Stimulated activated CD8-positive, alpha-beta memory T cell treated with anti-CD3 and anti-CD28 coated beads, Interleukin-15, amount 100 ng/mL, for 4 hours (primary cell): ENCODE measurements at places on chromosomes 7 and 10.

DNA sequence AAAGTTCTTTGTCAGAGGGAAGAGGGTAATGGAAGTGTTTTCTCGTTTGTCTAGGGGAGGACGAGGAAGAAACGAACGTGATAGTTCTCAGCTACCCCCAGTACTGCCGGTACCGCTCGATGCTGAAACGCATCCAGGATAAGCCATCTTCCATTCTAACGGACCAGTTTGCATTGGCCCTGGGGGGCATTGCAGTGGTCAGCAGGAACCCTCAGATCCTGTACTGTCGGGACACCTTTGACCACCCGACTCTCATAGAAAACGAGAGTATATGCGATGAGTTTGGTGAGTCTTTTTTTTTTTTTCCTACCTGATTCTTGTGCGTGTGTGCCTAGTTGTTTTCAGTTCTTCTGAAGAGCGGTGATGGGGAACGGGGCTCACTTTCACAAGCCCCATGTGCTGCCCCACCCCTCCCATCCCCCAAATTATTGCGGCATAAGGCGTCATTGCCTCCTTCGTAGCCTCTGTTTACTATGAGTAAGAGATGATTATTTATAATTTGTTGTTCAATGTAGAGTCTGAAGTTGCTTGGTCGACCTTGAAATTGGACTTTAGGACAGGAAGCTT is 98.6 kb downstream of the ARID5B start:
- DNase-seq = no peak

GRCh38 chr7:134710854-134711624 is 64.4 kb downstream of the BPGM start:
- no peak for DNase-seq

- DNase-seq = no peak
Observed at GRCh38 chr7:43248961-43249822, 136.7 kb downstream of the HECW1 start.

- no peak for DNase-seq
Observed at GRCh38 chr7:138186951-138187351, 110.7 kb downstream of the AKR1D1 start.

DNA sequence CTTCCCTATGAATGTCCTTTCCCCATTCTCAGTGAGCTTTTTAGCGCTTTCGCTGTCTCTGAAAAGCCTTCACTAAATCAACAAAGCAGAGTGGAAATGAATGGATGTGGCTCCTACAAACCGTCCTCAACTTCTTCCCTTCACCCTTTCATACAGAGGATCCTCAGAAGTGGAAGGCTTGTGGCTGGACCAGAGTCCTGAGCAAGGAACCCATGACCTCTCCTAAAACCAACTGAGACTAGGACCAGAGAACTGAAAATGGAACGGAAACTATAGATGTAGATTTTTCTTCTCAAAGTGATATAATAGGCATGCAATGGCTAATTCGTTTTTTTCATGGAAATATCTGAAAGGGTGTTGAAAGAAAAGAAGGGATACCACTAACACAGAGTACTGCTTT is 122.5 kb downstream of the LHFPL3 start:
- DNase-seq = no peak

DNA sequence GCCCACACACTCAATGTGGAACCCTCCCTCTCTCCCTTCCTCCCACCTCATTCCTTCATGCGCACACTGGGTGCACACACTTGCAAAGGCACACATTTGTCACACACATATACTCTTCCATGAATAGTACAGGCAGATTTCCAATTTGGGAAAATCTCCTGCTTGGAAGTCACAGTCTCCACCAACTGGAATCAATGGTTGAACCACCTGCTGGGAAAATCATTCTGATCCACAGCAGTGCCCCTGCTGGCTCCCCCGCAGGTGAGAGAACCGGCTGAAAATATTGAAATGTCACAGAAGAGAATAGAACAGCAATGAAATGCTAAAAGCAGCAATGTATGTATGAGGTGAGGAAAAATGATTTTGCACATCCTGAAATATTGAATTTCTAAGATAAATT is 232.7 kb downstream of the ADAM12 start:
- no peak for DNase-seq

DNA sequence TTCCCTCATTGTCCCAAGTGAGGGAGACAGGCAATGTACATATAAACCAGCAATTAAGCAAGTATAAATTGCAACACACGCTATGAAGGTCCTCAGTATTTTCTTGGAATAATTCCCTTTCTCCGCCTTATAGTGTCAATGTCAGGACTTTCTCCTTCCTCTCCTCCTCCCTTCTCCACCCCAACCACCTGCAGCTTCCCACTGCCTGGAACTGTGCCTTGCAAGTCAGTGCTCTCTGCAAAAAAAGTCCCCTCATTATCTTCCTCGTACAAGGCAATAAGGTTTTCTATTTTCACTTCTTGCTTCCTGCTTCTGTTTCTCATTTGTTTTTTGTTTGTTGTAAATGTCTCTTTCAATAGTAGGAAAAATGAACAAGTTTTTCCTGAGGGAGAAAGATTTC is 111.7 kb downstream of the GPR26 start:
- no peak for DNase-seq

DNA sequence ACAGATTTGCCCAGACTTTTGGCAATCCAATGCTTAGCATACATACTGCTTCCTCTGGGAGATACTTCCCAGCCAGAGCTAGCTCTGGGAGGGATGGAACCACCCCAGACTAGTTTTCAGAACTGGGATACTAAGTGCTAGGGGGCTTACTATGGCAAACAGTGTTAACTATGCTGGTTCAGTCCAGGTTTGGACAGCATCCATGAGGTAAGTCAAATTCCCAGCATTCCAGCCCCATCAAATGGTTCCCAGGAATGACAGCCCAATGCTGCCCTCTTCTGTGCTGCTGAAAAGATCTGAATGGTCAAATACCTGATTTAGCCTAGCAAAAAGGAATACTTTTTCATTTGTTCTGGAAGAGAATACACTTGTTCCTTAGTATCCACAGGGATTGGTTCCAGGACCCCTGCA is 141.7 kb upstream of the CCDC6 start:
- no peak for DNase-seq

- DNase-seq = no peak
Observed at GRCh38 chr10:113788604-113789083, 37.2 kb downstream of the PLEKHS1 start.

DNA sequence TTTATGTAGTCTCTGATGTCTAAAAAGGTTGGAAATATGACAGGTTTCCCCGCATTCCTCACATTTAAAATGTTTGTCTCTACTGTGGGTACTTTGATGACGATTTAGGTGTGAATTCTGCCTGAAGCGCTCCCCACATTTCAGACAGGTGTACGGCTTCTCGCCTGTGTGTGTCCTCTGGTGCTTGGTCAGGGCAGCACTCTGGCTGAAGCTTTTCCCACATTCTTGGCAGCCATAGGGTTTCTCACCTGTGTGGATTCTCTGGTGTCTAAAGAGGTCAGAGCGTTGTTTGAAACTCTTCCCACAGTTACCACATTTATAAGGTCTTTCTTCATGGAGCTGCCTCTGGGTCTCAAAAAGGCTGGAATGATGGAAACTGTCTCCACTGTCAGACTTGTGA is 6.3 kb downstream of the ZNF394 start:
- no peak for DNase-seq

DNA sequence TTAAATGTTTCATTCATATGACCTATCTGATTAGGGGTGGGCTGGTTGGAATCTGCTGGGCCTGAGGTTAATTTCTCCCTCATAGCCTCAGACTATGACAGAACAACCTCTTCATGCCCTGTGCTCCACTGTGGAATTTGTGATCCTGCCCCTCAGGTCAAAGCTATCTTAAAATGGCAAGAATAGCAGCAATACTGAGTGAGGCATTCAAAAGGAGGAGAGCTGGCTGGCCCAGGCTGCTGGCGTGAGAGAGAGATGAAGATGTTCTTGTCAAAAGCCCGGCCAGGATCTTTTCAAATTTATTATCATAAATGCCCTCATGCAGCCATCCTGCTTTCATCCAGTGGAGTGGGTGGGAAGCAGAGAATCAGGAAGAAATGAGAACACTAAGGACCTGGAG is 41.8 kb upstream of the PLCE1 start:
- DNase-seq = no peak

GRCh38 chr10:130967784-130968183 is 343.7 kb downstream of the TCERG1L start:
- DNase-seq = no peak

- DNase-seq = no peak
Observed at GRCh38 chr7:8923164-8923806, 489.9 kb downstream of the NXPH1 start.

GRCh38 chr10:86226781-86227201 is 139.8 kb downstream of the GRID1 start:
- DNase-seq = no peak

- no peak for DNase-seq
Observed at GRCh38 chr7:6379886-6380285, 67.9 kb downstream of the DAGLB start.

DNA sequence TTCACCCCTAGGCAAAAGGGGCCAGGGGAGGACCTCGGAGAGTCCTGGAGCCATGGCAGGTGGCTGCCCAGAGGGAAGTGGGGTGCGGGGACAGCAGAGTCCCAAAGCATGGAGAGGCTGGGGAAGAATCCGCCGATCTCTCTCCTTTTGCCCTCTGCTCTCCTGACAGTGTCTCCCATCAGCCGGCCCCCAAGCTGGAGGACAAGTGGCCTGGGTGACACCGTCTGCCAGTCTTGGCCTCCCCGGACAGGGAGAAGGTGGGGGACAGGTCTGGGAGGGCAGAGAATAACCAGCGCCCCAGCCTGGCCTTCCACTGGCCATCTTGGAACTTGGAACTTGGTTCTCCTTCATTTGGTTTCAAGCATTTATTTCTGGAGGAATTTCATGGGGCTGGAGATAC is 77.9 kb downstream of the CAMK1D start:
- DNase-seq = no peak

DNA sequence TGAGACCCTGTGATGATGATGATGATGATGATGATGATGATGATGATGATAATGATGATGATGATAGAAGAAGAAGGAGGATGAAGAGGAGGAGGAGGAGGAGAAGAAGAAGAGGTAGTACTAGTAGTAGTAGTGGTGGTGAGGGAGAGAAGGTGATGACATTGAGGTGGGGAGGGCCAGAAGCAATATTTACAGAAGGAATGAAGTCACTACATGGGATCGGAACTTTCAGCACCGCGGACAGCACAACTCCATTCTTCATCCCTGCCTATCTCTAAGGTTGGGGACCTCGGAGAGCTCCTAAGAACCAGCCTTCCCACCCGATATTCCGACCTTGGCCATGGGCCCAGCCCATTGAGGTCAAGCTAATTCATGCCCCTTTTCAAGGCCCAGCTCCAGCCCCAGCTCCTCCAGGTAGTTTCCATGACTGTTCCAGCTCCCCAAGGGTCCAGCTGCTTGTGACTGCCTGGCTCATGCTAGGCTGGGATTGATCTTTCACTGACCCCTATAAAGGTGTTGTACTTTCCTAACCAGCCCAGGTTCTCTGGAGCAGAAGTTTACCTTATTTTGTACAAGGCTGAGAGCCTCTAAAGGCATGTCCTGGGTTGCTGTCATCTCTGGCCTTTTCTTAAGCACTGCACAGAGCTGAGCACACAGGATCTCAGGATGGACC is 10.3 kb downstream of the CRHR2 start:
- DNase-seq = no peak

- no peak for DNase-seq
Observed at GRCh38 chr10:14782691-14783363, 8.1 kb upstream of the FAM107B start.

- DNase-seq = no peak
Observed at GRCh38 chr7:128448751-128449302, 6.9 kb upstream of the HILPDA start.

GRCh38 chr7:94760446-94761100 is 104.6 kb upstream of the SGCE start:
- DNase-seq = no peak
